ENCODE measurements at places on chromosomes 2 and 18. TPM values are rescaled to one million over a fixed set of nuclear protein-coding genes. Genes with fewer than 3 reads are reported as not detected.

The DQX1 gene
- 44.0 TPM for total RNA-seq

The NXPH2 gene
- not detected for total RNA-seq

The PARD6G gene
- total RNA-seq, result 2.7 TPM

The SPP2 gene
- not detected for total RNA-seq

The DOK1 gene
- total RNA-seq, result 21.4 TPM

The NOL4 gene
- 1.8 TPM for total RNA-seq

The STARD6 gene
- total RNA-seq, result not detected

The CLIP4 gene
- 3.5 TPM for total RNA-seq

The GDF7 gene
- 0.25 TPM for total RNA-seq

The SULT1C4 gene
- 0.46 TPM for total RNA-seq

GRCh38 chr2:29920130-29920577 is 1.2 kb downstream of the ALK start:
- DNase-seq, result no peak

DNA sequence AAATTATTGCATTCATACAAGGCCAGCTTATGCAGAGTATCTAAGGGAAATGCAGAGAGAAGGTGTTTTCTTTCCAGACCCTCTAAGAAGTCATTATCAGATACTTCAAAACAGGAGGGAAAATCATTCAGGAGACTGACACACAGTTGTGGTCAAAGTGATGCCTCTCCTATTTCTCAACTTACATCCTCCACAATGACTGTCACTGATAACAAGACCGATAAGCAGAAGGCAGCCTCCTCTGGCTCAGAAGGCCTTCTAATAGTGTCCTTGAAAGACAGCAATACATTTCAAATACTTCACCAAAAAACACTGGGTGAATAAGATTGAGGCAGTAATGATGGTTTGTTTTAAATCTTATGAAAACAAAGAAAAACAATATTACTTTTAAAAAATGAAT is 199.7 kb downstream of the PIEZO2 start:
- DNase-seq, result no peak

DNA sequence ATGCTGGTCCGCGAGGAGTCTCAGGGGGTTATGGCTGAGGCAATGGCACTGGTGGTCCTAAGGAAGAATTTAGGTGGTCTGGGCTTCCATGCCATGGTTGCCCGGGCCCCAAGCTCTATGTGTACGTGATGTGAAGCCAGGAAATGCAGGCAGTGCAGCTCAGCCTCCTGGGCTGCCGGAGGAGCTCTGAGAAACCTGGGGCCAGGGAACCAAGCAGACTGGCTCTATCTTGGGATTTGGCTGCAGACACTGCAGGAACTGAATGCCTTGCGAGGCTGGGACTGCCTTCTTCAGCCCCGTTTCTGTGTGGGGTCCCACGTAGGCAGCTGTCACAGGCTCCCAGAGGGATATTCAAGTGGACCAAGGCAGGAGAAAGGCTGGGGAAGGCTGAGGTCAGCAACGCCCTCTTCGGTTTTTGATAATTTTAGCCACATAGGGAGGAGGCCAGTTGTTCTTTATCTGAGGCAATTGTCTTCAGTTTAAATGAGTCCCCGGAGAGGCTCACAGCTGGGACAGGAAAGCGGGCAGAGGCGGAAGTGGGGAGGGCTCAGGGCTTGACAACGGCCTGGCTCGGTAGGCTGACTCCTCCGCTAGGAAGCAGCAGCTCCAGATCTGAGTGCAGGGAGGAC is 77.7 kb downstream of the RHOB start:
- DNase-seq, result peak; percentile 36

DNA sequence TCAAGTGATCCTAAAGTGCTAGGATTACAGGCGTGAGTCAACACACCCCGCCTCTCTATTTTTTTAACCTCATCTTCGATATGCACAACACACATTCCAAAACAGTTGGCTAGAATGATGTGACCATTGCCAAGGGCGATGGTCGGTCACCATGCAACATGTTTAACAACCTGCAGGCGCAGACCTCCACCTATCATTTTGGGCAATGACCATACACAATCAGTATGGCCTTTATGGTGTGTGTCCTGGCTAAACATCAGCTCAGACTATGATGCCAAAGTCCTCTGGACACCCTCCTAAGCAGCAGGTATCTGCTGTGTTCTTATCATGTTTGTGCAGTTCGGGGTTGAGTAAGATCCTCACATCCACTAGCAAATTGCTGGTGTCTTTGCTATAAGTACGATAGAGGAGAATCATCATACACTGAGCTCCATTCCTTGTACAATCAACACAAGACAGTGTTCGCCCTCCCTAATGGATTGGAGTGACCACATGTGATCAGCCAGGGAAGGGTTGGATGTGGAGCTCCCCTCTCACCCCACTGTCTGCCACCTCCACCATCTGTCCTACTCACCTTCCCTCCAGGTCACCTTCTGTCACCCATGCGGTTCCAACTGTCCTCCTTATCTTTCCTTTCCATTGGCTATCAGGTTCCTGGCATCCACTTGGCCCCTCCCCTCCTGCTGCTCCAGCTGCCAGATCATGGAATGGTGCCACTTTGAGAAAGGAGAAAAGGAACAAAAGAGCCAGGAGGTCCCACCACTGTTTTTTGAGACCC is 7.9 kb upstream of the RNF152 start:
- DNase-seq, result no peak

- no peak for DNase-seq
These were observed 28.7 kb downstream of the ELP2 start for GRCh38 chr18:36158266-36158867.

- no peak for DNase-seq
These were observed 19.8 kb downstream of the CREG2 start for GRCh38 chr2:101367508-101367907.

DNA sequence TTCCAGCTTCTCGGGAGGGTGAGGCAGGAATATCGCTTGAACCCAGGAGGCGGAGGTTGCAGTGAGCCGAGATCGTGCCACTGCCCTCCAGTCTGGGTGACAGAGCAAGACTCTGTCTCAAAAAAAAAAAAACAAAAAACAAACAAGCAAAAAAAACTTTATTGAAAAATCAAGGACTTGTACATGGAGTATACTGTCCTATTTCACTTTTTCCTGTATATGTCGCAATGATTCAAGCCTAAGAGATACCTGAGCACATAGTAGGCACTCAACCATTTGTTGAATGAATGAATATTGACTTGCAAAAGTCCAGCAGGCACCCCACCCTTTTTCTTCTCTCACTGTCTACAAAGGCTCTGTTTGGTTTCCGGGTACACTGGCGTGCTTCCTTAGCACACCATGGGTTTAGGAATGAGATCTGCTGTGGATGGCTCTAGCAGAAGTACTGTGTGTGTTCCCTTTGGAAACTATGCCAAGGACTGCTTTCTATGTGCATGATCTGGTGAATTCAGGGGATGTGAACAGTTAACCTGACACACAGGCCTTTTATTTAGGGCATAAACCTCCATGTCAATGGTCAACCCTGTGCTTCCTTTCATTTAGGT is 6.1 kb downstream of the APCDD1 start:
- no peak for DNase-seq

- DNase-seq, result no peak
These were observed 87.3 kb upstream of the SPHKAP start for GRCh38 chr2:228268756-228269155.

GRCh38 chr2:6788614-6789013 is 77.1 kb downstream of the CMPK2 start:
- DNase-seq, result no peak

GRCh38 chr2:31081492-31081891 is 56.7 kb downstream of the GALNT14 start:
- no peak for DNase-seq

DNA sequence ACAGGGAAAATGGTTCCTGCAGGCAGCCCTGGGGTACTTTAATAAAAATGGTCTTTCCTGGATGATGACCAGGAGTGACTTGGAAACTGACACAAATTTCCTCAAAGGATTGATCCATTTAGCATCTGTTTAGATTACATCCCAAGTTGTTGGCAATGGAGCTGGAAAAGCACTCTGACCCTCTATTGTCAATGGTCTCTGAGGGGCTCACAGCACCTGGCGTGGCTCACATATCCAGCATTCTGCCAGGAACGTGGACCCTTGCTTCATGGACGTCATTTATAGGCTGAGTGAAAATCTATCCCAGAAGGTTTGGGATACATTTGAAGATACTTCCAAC is 43.8 kb downstream of the SERTAD2 start:
- no peak for DNase-seq

DNA sequence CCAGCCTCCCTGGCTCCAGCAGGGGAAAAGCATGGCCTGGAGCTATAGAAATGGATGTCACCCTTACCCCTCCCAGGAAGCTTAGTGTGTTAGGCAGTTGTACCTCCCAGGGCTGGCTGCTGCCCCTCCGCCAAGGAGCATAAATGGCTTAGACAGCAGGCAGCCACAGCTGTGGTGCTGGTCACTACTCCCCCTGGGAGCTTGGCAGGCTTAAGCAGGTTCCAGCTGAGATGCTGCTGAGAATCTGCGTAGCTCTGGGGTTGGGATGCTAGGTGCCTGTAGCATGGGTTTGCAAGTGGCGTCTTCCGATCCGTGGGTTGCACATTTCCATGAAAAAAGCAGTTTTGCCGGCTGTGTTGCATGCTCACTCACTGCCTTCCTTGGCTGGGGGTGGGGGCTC is 369.7 kb downstream of the CTNNA2 start:
- DNase-seq, result no peak

GRCh38 chr18:13672657-13673056 is 53.7 kb downstream of the FAM210A start:
- no peak for DNase-seq

DNA sequence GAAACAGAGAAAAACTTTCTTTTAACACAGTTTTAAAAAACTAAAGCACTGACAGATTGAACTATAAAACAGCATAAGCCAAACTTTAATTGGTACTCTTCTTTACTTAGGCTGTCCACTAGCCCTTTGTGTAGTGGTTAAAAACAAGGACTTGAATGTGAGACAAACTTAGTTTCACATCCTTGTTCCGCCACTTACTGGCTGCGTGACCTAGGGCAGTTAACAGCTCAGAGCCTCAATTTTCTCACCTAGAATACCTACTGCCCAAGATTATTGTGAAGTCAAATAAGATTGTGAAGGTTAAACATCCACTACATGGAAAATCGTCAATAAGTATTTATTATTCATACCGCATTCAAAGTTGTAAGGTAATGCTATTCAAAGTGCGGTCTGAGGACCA is 2.0 kb downstream of the WDR35 start:
- DNase-seq, result no peak

DNA sequence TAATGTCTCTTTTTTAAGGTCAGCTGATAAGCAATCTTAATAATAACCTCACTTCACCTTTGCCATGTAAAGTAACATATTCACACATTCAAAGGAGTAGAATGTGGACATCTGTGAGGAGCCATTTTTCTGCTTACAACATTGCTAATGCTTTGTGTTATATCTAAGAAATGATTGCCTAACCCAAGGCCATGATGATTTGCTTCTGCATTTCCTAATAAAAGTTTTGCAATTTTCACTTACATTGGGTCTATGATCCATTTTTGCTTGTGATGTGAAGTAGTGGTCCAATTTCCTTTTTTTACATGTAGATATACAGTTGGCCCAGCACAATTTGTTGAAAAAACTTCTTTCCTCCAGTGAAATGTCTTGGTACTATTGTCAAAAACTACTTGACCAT is 22.0 kb downstream of the RELCH start:
- no peak for DNase-seq
